ENCODE measurements at places on chromosomes 1 and 21.
A peak's percentile ranks its signal among the peaks of the same experiment; 100 is the strongest.

- DNase-seq: no peak
Observed at GRCh38 chr1:219659684-219660083, 46.8 kb upstream of the ZC3H11B start.

DNA sequence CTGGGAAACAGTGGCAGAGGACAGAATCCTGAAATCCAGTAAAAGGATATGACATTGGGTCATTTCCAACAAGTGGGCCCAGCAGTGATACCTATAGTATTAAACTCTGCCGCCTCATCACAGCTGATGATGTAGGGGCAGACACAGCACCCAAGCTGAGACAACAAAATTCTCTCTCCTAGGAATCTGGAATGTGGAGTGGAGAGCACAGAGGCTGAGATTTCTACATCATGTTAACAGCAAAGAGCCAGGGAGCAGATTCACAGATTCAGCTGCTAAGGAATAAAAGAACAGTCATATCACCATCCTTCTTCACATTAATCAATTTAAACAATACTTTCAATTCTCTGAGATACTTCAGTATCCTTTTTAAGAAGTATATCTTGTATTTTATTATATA, 61.9 kb downstream of the CRP start:
- no peak for DNase-seq

- no peak for DNase-seq
Observed at GRCh38 chr1:71817028-71817427, 465.3 kb downstream of the NEGR1 start.

DNA sequence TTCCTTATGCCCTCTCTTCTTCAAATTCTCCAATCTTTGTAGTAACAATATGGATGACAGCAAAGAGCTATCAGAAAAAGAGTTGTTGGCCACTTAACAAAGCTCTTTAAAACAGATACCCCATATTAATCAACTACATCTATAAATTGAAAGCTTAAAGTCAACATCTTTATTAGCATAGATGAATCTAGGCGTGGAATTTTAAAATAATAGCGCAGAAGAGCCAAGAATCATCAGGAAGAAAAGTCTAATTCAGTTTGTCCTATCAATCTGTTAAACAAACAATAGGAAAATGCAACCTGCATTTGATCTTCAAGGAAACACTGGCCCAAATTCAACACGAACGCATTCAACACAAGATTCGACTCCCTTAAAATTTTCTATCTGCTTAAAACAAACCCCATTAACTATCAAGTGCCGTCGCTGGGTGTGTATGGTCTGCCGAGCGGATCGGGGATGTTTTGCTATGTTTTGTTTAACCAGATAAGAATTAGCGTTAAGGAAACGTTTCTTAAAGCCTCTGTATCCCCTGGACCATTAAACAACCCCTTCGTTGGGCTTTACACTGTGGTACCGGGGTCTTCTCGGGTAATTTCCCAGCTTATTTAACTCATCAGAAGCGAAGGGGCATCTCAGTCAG, 1.0 kb downstream of the LYST start:
- DNase-seq: no peak

- DNase-seq: no peak
Observed at GRCh38 chr21:31500071-31500470, 156.0 kb upstream of the TIAM1 start.

GRCh38 chr1:226001963-226002666, 3.0 kb upstream of the SDE2 start:
- DNase-seq: peak; percentile 83

DNA sequence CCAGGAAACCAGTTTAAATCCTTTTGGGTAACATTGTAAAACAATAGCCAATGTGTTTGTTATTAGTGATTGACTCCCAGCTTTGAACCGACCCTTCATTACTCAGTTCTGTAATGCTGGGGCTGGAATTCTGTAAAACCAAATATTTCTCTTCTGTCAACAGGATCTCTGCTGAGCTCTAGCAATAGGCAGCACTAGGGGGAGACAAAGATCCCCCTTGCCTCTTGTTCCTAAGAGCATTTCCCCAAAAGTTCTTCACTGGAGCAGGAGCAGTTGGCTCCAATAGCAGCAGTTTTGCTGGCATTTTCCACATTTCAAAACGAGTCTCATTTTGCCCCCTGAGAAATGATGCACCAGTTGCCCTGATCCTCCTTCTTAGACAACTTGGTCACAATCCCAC, 1671.1 kb downstream of the MRPL39 start:
- no peak for DNase-seq

DNA sequence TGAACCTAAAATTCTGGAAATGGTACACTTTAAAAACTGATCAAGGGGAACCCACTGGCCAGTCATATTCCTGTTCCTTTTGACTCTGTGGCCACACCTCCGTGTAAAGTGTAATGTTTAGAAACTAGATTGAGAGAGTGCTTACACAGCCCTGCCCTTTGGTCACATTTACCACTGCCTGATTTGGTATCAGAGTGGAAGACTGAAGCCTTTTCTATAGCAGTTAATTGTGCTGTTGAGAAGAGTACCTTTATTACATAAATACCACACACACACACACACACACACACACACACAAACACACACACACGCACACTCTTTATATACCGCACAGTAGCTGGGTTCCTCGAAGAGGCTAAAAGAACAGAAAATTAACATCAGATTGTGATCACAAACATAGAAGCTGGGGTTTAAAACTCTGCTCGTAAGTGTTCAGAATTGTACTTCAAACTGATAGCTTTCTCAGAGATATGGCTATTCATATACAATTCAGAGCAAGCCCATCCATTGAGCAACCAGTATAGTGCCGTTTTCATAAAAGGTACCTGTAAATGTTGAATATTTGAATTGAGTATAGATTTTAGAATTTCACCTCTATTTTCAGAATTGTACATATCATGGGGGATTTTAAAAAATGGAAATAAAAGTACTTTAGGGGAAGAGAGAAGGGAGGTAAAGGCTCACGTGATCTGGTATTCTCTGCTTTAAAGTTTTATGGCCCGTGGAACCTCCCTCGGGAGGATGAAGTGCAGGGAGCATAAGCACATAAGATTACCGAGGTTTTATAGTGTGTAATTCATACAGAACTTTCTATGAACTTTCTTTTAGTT, 37.5 kb downstream of the CAMTA1 start:
- DNase-seq: peak; percentile 2

DNA sequence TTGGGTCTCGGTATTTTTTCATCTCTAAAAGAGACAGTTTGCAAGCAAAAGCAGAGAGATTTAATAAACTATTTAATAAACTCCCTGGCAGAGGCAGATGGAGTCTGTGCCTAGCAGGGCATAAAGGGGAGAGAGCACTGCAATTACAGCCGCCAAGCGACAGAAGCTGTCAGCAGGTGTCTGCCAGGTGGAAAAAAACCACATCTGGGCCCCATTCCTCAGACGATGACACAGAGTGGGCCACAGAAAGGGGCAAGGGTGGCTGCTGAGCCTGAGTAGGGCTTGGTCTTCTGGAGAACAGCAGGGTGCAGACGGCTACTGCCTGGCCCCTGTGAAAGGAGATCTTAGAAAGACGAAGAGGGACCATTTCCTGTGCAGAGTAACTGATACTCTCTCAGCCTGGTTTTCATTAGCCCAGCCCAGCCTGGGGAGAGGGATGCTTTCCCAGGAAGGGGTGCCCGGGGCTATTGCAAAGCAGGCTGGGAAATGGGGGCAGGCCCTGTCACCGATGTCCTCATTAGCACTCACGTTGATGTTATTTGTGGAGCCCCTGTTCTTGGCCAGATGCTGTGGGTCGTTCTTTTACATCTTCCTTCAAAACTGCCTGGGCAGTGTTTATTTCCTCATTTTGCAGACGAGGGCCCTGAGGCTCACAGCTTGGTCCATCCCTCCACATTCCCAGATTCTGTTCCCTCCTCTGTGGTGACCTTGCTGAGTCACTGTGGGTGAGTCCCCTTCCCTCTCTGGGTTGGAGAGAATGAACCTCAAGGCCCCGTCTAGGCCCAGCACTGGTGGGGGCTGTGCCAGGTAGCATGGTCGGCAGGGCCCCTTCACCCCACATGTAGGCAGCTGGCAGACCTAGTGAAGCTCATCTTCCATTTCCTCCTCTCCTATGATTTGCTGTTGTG, 472.7 kb downstream of the PTPRU start:
- no peak for DNase-seq

DNA sequence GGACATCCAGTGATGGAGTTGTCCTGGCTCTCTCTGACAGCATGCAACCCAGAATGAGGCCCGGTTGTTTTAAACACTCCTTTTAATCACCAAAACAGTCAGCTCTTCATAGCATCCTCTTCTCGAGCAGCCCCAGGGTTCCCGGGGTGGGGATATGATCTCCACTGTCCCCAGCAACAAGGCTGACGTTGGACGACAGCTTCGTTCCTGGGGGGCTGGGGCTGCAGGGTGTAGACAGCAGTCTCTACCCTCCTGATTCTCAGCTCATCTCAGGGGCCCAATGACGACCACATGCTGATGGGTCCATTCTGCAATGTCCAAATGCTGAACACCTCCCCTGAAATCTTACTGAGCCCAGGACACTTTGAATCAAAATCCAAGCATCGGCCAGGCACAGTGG, 27.0 kb downstream of the TRIM11 start:
- no peak for DNase-seq

DNA sequence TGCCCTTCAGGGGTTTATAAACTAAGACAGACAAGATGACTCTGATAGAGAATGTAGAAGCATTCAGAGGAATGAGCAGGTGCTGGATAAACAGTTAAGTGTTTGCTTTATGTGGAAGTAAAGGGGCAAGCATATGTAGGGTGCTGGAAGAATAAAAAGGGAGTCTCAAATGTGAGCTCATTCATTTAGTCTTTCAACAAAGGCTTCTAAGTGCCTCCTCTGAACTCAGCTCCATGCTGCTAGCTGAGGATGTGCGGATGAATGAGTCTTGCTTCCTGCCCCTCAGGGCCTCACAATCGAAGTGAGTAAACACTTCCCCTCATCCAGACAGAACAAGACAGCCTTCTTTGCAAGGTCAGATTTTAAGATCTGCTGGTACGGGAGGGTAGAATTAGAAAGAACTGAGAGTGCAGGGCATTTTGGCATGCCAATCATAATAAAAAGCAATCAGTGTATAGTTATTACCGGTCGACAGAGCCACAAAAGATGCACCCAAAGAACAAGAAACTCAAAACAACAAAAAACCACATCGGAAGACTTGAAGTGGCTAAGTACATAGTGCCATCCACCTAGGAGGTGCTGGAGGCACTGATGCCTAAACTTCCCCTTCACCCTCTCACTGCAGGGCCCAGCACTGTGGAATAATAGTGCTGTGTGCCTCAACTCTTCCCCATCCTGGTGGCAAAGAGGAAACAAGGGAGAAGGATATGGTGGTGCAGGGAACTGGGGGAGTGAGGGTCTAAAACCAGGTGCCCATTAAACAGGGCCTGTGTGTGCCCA, 69.8 kb downstream of the TNR start:
- DNase-seq: peak; percentile 9

- DNase-seq: no peak
Observed at GRCh38 chr1:94275083-94275482, 37.7 kb upstream of the ARHGAP29 start.

DNA sequence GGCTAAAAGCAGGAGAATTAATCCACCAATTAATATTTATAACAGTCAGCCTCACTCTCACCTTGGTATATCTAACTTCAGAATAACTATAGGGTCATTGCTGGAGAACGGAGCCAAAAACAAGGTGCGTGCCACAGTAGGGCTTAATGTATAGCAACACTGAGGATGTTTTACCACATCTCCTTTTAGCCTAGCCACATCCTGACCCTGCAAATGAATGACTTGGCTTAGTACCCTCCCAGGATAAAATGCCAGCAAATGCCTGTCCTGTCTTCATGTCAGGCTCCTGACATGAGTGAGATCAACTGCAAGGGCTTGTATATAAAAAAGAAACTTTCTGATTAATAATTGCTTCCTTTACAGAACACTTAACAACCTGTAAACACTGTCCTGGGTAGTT, 2.7 kb upstream of the CDC42BPA start:
- DNase-seq: peak; percentile 1

DNA sequence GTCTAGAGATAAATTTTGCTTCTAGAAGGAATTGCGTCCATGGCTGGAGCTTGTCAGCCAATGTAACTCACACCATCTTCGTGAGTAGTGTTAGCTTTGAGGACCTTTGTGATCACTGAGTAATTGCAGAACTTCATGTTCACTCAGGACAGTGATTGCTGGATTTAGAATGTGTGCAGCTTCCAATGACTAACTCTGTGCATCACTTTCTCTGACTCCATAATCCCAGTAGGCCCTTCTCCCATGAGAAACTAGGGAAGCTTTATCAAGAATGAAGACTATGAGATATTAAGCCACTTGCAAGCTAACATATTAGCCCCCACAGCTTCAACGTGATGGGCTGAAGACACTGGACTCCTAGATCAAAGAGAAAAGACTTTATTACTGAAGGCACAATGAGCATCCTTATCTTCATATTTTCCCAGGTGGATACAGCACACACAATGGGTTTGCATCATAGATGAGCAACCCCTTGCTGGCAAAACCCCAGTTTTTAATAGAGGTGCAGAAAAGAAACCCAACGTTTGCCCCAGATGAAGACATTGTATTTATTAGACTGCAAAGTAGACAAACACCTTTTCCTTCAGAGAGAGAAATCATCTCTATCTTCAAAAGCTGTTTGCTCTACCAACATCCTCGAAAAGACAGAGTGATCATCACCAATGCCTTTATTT, 561.0 kb downstream of the LTN1 start:
- no peak for DNase-seq

- no peak for DNase-seq
Observed at GRCh38 chr1:10561955-10562354, 87.2 kb downstream of the PEX14 start.

GRCh38 chr1:87821335-87821697, 492.6 kb downstream of the LMO4 start:
- DNase-seq: no peak

- no peak for DNase-seq
Observed at GRCh38 chr1:108199201-108199691, 897 bp downstream of the SLC25A24 start.

DNA sequence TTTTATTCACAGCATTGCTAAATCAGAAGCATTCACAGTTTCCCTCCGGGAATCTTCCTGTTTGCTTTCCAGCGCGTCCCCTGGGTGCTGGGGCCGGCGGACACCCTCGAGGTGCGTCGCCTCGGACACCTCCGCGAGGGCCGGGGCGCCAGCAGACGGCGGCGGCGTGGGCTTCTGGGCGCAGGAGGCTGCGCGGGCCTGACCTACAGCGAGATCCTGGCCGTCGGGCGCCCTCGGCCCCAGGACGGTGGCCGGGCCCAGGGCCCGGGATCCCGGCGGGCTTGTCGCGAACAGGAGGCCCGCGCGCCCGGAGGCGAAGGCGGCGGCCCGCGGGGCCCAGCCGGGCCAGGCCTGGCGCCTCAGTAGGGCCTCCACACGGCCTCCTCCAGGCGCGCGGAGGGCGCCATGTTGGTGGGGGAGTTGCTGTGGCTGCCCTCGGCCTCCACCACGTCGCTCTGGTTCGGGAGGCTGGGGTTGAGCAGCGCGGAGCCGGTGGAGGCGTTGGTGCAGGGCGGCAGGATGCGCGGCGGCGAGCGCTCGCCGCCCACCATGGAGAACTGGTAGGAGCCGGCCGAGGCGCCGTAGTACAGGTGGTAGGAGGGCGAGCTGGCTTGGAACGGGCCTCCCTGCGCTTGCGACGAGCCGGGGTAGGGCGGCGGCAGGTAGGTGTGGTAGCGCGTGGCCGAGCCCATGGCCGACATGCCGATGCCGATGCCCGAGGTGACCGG, 123.1 kb downstream of the CLIC6 start:
- no peak for DNase-seq

Data from stimulated activated naive B cell treated with anti-CD40 and anti-IgM and Interleukin-4, amounts not matched to agents 10 μg/mL and 1 μg/mL and 100 μg/mL, for 72 hours (primary cell).